ENCODE measurements at places on chromosomes 6 and 20. TPM values are rescaled to one million over a fixed set of nuclear protein-coding genes. Genes with fewer than 3 reads are reported as not detected.

Gene TPD52L1
- total RNA-seq = 142 TPM

DNA sequence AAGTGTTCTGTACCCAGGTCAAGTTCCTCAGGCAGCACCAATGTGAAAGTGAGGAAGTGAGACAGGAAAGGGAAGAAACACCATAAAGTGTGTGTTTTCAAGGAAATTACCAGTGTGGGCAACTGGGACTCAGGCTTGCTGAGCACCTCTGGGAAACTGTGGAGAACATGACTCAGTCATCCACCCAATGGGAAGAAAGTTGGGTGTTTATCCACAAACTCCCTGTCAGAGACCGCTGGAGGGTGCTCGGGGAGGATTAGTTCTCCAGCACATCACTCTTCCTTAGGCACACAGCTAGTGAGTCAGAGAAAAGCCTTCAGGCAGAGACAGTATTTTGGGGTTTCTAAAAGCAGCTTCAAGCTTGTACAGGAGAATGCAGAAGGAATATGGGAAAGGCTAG, 93.6 kb downstream of the PCSK2 start:
- no peak for DNase-seq

GRCh38 chr6:25950297-25950696, 12.3 kb upstream of the TRIM38 start:
- DNase-seq = no peak

GRCh38 chr6:129542705-129543104, 167.3 kb downstream of the ARHGAP18 start:
- no peak for DNase-seq

GRCh38 chr6:160428069-160428430, 79.9 kb downstream of the SLC22A3 start:
- no peak for DNase-seq

GRCh38 chr6:121548131-121548530, 112.7 kb downstream of the GJA1 start:
- DNase-seq = no peak

DNA sequence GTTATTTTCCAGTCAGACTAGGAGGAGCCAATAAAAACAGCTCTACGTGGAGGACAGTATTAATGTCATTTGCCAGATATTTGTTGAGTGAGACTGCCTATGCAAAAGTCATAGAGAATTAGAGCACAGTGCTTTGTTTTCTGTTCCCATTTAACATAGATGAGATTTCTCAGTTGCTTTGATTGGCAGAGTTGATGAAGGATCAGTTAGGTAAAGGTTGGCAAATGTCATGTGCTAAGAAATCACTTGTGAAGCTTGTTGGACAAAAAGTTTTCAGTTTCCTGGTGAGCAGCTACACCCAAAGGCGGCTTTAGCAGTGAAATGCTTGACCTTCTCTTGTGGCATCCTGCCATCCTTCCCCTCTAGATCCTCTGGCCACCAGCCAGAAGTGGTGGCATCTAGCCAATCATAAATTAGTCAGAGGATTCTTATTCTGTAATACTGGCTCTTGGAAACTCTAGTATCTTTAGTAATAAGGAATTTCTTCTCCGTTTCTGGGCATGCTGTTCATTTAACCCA, 37.0 kb downstream of the BCKDHB start:
- no peak for DNase-seq

- no peak for DNase-seq
Observed at GRCh38 chr6:71433441-71433840, 144.8 kb downstream of the OGFRL1 start.

- no peak for DNase-seq
Observed at GRCh38 chr6:100210137-100211117, 216.4 kb upstream of the MCHR2 start.

Measured in type B pancreatic cell (in vitro differentiated cells).